ENCODE measurements at places on chromosomes 6 and 20.

GRCh38 chr20:16917636-16918035, 169.5 kb downstream of the OTOR start:
- no peak for DNase-seq

DNA sequence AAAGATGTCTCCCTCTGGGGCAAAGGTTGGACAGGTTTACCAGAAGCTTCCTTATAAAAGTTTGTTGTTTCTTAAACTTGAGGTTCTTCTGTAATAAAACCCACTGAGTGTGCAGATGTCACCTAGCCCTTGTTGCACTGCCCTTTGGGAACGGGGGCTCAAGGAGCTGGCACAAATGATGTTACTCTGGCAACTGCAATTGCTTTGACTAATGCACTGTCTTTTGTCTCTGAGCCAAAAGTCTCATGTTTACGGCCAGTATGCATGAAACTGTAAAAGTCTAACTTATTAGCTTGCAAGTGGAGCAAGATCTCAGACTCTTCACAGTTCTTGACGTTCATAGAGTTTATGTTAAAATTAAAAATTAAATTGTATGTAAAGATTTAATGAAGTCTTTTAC, 655.7 kb downstream of the EPHA7 start:
- no peak for DNase-seq

- DNase-seq: no peak
These were observed 19.5 kb downstream of the CCDC167 start for GRCh38 chr6:37480118-37480736.

DNA sequence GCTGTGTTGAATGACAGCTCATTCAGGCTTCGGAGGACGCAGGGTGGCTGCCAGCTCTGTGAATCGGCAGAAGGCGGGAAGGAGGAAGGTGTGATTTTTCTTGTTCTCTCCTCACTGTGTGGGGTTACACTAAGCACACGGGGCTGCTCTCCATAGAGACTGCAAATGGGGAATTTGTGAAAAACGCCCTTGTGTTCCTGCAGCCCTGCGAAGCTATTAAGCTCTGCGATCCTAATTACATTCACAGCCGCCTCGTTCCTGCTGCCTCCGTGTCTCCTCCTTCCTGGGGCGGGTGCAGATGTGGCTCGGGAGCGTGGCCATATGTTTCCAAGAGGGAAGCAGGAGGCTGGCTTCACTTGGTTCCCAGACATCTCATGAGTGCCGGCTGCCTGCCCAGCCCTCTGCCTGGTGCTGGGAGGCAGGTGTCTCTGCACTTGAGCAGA, 124.0 kb downstream of the TOX2 start:
- DNase-seq: peak; percentile 78

DNA sequence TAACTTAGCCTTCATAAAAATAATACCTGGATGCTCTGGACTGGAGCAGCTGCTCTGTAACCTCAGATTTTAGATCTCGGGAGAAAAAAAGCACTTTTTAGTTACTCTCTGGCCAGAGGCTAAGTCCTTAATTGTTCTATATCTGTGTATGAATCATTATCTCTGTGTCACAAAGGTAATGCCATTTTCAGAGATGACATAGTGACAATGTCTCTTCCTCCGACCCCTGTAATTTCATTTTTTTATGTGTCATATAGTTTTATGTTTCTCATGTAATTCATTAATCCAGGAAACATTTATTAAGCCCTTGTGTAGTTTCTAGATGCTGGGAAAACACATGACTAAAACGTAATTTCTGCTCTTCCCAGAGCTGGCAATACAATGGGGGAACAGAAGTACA, 55.6 kb downstream of the SENP6 start:
- DNase-seq: no peak

DNA sequence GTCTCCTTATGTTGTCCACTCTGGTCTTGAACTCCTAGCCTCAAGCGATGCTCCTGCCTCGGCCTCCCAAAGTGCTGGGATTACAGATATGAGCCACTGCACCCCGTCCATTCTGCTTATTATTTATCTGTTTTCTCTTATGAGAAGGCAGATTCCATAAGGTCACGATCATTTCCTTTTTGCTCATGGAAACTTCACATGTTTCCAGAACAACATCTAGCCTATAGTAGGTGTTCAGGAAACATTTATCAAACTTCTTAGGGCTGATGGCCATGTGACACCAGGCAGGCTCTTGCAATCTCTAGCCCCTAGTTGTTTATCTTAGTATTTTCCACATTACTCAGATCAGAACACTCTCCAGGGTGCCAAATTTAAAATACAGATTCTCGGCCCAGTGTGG, 61.2 kb downstream of the ZFP64 start:
- no peak for DNase-seq

- no peak for DNase-seq
These were observed 404.5 kb downstream of the SYNE1 start for GRCh38 chr6:152232501-152233151.

GRCh38 chr6:88698661-88699060, 264.8 kb downstream of the RNGTT start:
- DNase-seq: no peak
